Jurkat, Clone E6-1 (cell line): ENCODE measurements at places on chromosomes 3 and 15.

GRCh38 chr15:34038871-34039789, at the start of gene AVEN:
AVEN (minus strand) TSS chr15:34039204; CDS start chr15:34039046, 158 bp downstream.
- no peak for DNase-seq

DNA sequence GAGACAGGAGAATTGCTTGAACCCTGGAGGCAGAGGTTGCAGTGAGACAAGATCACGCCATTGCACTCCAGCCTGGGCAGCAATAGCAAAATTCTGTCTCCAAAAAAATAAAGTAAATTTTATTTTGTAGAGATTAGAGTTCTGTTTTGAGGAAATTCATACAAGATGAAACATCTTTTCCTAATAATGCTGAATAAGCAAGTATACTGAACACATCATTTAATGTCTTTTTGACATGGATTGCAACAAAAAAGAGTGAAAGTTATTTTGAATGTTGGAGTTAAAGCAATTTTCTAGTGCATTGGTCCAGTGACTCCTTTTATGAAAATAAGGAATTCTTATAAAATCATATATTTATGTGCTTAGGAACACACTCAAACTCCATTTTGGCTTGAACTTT, 20.5 kb downstream of the LCTL start:
- DNase-seq: no peak

DNA sequence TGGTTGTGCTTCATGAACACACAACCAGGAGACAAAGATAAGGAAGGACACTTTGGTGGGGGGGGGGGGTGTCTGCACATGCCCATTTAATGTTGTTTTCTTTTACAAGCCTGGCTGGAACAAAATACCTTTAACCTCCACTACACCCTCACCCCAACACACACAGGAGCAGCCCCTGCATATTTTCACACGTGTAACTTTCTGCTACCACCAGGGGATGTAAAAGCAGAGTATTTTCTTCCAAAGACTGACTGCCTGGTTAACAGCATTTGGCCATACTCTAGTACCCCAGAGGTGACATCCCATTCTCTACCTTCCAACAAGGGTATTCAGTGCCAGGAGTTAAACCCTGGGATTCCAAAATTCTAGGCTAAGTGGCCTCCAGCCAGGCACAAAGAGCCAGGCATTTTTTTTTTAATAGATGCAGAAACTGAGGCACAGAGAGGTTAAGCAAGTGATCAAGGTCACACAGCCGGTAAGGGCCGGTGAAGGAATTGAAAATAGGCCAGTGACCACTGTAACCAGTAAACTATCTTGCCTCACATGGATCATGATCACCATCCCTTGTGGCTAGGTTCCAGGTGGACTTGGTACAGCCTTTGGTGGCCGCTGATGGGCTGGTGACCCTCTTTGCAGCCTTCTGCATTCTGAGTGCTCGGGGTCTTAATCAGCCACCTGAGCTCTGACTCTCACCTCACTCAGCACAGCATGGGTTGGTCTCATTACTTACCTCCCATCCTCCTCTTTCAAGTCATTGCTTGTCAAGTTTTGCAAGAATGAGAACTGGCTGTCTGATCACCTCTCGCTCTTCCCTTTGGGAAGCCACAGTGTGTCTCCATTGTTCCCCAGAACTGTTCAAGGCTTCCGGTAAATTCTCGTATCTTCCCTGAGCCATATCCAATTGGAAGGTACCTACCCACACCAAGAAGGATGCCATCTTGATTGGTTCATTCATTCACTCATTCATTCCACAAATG, 20.4 kb downstream of the MAGI1 start:
- DNase-seq: no peak

- no peak for DNase-seq
Observed at GRCh38 chr15:99282121-99282520, 30.8 kb downstream of the LRRC28 start.
